ENCODE measurements at places on chromosomes 3 and 15. TPM values are rescaled to one million over a fixed set of nuclear protein-coding genes. Genes with fewer than 3 reads are reported as not detected.

DNA sequence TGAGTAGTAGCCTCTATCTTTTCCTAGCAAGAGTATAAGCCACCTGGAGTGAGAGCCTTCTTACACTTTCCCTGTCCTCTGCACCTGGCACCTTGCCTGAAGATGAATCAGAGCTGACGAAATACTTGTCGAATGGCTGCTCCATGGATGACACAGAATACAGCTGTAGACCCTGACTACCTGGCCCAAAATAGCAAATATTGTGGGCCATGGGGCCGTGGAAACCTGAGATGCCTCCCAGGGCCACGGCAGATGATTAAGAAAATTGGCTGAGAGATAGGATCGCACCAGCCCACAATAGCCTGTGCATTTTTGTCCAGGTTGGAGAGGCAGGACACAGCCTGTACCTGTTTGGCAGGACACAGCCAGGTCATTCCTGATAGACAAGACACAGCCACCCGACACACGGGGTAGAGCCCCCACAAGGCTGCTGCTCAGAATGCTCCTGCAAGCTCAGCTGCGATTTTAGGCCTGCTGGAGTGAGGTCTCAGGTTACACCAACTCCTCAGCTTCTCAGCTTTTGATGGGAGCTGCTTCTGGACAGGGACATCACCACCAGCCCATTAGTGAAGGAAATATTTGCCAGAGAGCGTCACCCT lies 22.9 kb upstream of the TPM1 start:
- peak; percentile 98 for DNase-seq

- DNase-seq: no peak
Observed at GRCh38 chr3:9703736-9704346, at the start of gene CPNE9. Gene CPNE9 (plus strand): TSS chr3:9703833. CDS start chr3:9703997, 164 bp downstream.

DNA sequence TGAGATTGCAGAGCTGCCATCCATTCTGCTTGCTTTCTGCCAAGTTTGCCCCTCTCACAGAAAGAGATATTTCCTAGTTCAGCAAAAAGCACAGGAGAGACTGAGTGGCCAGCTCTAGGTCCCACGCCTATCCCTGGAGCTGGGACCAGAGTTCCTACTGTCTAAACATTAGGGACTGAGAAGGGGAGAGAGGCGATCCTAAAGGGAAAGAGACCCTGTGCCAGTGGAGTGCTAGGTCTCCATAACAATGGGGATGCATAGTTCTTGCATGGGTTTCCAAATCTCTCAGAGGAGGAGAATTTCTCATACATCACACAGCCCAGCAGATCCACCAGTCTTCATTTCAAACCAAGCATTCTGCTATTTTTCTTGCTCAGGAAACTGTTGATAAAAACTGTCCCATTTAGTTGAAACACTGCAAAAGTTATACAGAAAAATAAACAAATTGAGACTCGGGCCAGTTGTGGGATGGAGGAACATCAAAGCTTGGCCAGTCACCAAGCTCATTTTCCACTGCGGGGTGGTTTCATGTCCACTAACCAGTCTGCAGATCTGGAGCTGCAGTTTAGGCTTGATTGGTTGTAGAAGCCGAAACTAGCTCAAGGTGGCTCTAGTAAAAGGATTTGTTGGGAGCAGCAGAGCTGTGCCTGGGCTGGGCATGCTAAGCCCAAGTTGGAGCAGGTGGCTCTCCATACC lies 62.7 kb downstream of the EEFSEC start:
- DNase-seq: no peak

DNA sequence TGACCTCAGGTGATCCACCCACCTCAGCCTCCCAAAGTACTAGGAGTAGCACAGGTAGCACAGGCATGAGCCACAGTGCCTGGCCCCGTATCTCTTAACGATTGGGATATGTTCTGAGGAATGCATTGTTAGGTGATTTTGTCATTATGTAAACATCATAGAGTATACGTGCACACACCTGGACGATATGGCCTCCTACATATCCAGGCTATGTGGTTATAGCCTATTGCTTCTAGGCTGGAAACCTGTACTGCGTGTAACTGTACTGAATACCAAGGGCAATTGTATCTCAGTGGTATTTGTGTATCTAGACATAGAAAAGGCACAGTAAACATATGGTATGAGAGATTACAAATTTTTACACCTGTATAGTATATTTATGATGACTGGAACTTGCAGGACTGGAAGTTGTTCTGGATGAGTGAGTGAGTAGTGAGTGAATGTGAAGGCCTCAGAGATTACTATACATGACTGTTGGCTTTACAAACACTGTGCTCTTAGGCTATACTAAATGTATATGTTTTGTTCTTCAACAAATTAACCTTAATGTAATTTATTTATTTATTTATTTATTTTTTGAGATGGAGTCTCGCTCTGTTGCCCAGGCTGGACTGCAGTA lies 120.7 kb downstream of the MBNL1 start:
- DNase-seq: peak; percentile 85

DNA sequence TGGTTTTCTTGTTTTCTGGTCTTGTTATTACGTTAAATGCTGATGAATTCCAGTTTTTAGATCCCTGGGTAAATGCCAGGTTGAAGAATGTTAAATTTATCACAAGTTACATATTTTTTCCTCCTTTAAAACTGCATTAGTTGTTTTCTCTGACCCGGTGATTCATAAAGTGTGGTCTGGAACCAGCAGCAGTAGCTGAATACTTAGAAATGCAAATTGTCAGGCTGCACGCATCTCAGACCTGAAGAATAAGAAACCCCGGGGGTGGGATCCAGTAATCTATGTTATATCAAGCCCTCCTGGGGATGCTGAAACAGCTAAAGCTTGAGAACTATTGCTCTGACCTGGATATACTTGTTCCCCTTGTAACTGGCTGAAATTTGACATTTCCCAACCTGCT lies 69.1 kb downstream of the PEX5L start:
- no peak for DNase-seq

GRCh38 chr3:37097776-37098175 lies 76.6 kb downstream of the LRRFIP2 start:
- DNase-seq: no peak

The IQCH gene
- 0.84 TPM for polyA plus RNA-seq

All from foreskin keratinocyte (primary cell).